ENCODE measurements at places on chromosomes 1 and 21.
A peak's percentile ranks its signal among the peaks of the same experiment; 100 is the strongest.

DNA sequence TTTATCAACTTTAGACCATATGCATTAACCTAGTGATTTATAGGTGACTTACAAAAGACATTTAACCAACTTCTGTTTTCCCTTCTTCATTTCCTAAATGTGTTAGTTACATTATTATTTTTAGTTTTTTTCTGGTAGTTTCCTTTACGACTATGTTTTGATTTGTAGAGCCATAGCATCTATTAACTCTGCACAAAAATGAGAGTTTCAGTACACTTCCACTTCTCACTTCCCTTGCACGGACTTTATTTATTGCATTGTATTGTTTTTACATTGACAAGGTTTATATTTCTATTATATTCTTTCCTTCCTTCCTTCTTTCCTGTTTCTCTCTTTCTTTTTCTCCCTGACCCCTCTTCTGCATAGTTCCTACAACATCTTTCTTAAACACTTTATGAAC is 14.7 kb downstream of the PKN2 start:
- DNase-seq, result no peak

DNA sequence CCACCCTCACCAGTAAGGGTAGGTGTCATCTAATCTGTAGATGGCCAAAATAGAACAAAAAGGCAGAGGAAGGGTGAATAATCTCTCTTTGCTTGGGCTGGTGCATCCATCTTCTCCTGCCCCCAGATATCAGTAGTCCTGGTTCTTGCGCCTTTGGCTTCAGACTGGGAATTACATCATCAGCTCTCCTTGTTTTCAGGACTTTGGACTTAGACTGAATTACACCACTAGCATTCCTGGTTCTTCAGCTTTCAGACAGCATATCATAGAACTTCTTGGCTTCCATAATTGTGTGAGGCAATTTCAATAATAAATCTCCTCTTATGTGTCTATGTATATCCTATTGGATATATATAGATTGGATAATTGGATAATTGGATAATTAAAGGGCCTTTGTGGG is 403.0 kb upstream of the USP24 start:
- no peak for DNase-seq

DNA sequence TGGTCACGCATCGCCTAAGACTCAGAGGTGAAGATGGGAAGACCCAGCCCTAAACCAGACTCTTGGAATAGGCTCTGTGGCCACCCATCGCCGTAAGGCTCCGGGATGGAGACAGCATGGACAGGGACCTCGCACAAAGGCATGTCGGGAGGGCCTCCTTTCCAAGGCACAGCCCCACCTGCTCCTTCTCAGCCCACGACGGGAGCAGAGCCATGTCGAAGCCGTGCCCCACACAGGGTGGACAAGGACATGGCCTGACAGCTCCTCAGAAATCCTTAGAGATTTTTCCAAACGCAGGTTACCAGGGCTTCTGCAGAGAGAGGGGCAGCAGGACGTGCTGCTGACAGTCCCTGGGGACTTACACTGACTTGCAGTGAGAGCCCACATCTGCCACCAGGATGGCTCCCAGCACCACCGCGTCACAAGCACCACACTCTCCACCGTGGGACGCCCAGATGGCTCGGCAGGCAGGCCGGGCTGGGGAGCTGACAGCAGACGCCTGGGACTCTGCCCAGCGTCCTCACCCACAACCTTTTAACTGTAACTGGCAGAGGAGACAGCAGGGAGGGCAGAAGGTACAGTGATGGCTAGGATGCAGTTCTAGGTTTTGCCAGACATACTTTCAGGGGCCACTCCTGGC is 12.0 kb downstream of the SSU72 start:
- DNase-seq, result no peak

GRCh38 chr1:220873868-220874655 is 5.2 kb upstream of the HLX start:
- no peak for DNase-seq

GRCh38 chr1:215484171-215484939 is 82.7 kb upstream of the KCTD3 start:
- no peak for DNase-seq

GRCh38 chr1:38131024-38131585 is 84.5 kb upstream of the POU3F1 start:
- no peak for DNase-seq

GRCh38 chr1:204110894-204111633 is 38.1 kb downstream of the SOX13 start:
- DNase-seq, result no peak

DNA sequence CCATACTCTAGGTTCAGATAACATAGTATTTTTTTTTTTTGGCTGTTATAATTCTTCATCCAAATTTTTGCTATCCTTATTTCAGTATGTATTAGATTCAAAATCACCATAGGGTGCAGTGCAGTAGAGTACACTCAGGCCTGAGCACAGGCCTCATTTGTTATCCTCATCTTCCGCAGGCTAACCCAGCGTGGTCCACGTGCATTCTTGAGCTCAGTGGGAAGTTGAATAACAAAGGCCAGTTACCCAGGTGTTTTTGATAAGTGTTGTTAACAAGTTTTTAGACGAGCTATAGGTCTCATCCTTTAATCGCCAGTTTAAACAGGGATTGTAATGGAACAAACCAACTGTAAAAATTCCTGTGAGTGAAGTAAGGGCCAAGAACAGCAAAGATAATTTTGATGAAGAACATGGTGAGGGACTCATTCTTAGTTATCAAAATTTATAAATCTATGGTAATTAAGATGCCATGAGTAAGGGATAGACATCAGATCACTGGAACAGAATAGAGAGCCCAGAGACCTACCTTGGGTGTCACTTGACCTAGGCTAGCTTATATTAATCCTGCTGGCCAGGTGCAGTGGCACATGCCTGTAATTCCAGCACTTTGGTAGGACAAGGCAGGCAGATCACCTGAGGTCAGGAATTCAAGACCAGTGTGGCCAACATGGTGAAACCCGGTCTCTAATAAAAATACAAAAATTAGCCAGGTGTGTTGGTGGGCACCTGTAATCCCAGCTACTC is 22.0 kb downstream of the FLVCR1 start:
- DNase-seq, result no peak

DNA sequence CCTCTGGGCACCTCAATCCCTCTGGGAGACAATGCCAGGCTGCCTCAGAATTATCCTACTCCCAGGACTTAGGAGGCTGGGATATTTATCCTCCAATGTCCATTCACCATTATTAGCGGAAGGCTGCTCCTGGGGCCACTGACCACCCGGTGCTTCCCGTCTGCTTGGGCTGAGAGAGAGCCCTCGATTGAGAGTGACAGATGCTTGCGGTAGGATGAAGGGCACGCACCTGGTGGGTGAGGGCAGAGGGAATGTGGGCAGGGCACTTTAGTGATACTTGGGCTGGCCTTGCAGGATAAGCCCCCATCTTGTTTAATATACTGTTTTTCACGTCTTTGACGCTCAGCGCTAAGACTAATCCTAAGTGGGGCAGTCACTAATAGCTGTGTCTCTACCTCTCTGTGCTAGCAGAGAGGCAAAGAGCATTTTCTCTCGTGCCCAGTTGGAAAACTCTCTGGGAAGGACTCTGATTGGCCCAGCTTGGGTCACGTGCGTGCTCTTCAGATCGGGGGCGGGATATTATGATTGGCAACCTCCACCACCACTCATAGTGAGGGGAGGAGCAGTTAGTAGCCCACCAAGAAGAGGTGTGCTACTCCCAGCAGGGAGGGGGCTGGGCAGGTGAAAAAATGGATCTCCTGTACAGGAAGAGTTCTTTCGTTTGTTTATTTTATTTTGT is 10.6 kb upstream of the PARS2 start:
- no peak for DNase-seq

GRCh38 chr1:242447689-242448088 is 76.8 kb downstream of the PLD5 start:
- DNase-seq, result no peak

DNA sequence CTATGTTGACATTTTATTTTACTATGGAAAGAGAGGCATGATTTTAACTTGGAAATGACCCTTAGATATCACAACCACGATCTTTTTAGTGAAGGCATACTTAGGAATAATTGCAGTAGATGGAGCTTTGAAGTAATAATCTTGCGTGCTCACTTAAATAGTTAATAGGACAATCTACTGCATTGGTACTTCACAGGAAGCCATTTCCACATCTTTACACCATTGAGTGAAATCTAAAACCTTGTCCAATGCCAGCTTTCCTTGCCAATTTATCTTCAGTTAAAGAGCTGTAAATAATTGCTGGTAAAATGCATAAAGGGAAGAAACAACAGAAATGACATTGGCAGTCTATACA is 586.3 kb downstream of the ADGRL2 start:
- no peak for DNase-seq

DNA sequence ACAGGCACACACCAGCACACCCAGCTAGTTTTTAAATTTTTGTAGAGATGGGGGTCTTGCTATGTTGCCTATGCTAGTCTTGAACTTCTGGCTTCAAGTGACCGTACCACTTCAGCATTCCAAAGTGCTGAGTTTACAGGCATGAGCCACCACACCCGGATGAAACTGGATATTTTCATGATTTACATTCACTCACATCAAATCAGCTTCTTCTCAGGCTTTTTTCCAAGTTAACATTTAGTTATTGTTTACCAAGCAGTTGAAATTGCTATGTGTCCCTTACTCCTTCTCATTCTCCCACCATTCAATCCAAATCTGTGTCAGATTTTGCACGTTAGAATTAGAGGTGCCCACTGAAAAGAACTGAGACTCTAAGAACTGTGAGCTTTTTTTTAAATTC is 18.4 kb downstream of the RIT1 start:
- DNase-seq, result no peak

GRCh38 chr1:113859478-113860175 is 11.9 kb downstream of the PTPN22 start:
- DNase-seq, result no peak

- DNase-seq, result peak; percentile 27
Observed at GRCh38 chr1:151945725-151946722, 36.7 kb upstream of the THEM4 start.

- DNase-seq, result no peak
Observed at GRCh38 chr1:14067036-14067435, 367.0 kb downstream of the PRDM2 start.

DNA sequence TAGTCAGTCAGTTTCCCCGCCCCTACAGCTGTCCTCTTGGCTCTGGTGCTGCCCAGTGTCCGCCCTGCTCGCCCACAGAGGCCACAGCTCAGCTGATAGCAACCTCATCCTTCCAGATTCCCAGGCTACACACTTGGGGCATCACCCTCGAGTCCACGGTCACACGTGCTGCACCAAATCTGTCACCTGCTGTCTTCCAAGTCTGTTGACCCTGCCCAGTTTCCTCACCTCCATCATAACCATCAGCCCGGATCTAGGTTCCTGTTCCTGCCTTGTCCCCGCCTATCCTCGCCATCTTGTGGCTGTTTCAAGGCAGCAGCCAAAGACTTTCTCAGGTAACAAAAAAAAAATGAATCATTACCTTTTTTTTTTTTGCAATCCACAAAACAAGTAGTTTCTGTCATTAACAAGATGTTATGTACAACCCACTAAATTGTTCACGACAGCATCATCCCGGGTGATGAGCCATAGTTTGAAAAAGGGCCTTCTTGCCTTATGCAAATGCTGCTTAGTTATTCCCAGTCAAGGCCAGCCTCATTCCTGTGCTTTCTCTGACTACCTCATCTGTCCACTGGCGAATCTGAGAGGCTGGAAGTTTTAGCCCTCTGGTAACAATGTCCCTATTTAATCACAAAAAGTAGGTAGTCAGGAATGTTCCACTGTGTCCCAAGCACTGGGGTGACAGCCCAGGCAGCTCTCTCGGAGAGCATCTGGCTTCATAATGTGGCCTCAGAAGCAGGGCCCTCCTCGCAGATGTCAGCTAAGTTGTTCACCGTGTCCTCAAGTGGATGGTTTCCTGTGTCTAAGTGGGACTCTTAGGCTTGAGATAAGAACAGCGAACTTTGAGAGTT is 4.9 kb upstream of the MIIP start:
- no peak for DNase-seq

DNA sequence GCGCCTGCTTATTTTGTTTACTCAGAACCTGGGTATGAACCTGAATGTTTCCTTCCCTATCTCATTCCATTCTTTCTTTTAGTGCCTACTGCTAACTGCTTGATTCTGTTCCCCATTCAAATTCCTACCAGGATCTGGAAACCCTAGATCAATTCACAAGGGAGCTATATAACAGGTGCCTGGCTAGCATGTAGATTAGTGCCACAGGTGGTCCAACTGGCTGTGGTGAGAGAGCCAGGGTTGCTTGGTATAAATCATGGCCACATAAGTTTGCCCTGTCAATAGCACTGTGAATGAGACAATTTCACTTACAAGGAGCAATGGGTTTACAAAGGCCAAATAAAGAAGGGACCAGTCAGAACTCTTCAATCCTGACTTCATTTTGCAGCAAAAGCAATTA is 6.6 kb upstream of the PRPF38B start:
- DNase-seq, result no peak

DNA sequence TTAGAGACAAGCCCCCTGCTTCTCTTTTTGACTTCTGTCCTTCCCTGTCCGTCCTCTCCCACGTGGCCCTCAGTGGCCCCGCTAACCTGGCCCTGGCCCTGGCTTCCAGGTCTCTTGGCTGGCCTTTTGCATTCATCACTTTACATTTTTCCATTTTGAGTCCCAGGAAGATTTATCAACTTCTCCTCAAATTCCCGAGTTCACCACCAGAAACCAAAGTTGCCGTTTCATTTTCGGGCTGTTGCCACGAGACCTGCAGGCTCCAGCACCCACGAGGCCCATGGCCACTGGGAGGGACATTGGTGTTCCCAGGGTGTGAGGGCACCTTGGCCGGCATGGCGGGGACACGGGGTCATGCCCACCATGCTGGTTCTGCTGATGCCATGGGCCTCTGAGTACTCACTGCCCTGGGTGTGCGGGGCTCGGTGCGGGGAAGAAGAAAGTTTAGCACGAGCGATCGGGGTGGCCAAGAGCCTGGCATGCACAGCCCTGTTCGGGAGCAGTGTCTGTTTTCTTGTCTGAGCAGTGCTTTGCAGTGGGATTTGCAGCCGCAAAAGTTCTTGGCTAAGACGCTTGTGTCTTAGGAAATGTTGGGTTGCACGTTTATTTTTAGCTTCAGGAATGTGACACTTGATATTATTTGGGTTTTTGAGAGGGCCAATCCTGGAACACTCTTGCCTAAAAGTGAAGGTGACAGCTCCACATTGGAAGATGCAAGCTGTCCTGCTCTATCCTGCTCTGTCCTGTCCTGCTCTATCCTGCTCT is 40.4 kb upstream of the ADARB1 start:
- DNase-seq, result no peak

GRCh38 chr1:93669369-93669768 is 12.3 kb downstream of the BCAR3 start:
- no peak for DNase-seq

- no peak for DNase-seq
Observed at GRCh38 chr21:35502821-35503220, 453.7 kb upstream of the RUNX1 start.

GRCh38 chr1:58886611-58887010 is 102.8 kb upstream of the JUN start:
- no peak for DNase-seq

GRCh38 chr1:236391008-236391407 is 3.1 kb upstream of the EDARADD start:
- DNase-seq, result no peak

DNA sequence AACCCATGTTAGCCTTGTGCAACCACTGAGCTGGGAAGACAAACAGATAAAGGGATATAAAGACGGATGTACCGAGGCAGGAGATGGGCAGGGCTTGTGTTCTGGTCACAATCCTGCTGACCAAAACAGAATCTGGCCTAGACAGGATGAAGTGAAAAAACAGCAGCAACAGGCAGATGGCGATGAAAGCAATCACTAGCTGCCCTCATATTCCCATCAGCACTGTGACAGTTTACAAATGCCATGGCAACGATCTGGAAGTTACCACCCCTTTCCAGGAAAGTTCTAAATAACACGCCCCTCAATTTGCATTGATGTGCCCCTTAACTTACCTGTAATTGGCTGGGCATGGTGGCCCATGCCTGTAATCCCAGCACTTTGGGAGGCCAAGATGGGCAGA is 40.6 kb upstream of the CD46 start:
- no peak for DNase-seq

All from activated naive CD4-positive, alpha-beta T cell (primary cell).